ENCODE measurements at places on chromosomes 12 and 14. TPM values are rescaled to one million over a fixed set of nuclear protein-coding genes. Genes with fewer than 3 reads are reported as not detected.

- DNase-seq: peak; percentile 88
- no peaks in the 10 kb centered on the region for H3K27me3 ChIP-seq
- H3K36me3 ChIP-seq: no peaks in the 10 kb centered on the region
- H3K27ac ChIP-seq: peak overlapping the region; percentile 87
Measured at GRCh38 chr14:76918782-76919394, 92.7 kb downstream of the LRRC74A start.

Gene CLEC2A
- total RNA-seq: not detected

DNA sequence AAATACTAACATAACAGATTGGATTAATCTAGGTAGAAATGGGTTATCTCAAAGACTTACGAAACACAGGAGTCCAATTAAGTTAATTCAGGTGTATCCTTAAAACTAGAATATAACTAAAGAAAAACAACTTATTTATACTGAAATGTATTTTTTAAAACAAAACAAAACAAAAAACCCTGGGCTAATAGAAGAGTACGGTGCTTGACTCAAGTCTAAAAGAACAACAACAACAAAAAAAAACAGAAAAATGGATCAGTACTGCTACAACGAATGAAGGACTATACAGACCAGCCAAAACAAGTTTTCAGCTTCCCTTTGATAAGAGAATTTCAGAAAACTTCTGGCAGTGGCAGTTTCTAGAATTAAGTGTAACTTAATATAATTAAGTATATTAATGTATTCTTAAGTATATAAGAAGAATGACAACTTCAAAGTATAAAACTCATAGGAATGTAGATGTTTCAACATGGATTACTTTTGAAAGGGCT lies 120.1 kb upstream of the EGLN3 start:
- no peak overlapping the region for H3K4me3 ChIP-seq
- H3K4me1 ChIP-seq: peaks cover 19% of the 10 kb centered on the region
- no peaks in the 10 kb centered on the region for H3K27me3 ChIP-seq
- no peak for DNase-seq
- no peak overlapping the region for H3K27ac ChIP-seq

Gene SOX5
- total RNA-seq: 36.8 TPM

Gene GLIPR1L1
- total RNA-seq: not detected

DNA sequence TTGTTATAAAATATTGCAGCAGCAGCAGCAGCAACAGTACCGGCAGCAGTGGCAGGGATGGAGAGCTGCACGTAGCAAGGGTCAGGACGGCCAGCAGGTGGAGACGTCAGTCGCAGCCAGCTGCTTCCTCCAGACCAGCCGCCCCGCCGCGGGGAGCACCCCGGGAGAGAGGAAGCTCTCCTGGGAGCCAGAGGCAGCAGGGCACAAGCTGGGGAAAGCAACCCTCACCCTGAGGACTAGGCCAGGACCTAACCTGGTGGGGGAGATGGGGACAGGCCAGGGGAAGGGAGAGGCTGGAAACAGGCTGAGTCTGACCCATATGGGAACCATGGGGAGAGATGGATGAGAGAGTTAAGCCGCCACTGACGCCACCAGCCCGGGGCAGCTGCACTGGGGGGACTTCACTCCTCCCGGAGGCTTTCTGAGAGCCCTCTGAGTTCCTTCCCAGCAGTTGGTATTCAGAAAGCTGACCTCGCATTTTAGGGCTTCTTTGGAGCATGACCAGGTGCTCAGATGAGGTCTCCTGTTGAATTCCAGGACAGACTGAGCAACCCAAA lies 56.3 kb downstream of the SPTB start:
- no peaks in the 10 kb centered on the region for H3K4me1 ChIP-seq
- DNase-seq: peak; percentile 52
- H3K4me3 ChIP-seq: peak overlapping the region; percentile 52
- H3K27ac ChIP-seq: no peak overlapping the region

GRCh38 chr12:124705545-124706138 lies 138.2 kb upstream of the NCOR2 start:
- no peak for DNase-seq
- H3K4me3 ChIP-seq: no peak overlapping the region

DNA sequence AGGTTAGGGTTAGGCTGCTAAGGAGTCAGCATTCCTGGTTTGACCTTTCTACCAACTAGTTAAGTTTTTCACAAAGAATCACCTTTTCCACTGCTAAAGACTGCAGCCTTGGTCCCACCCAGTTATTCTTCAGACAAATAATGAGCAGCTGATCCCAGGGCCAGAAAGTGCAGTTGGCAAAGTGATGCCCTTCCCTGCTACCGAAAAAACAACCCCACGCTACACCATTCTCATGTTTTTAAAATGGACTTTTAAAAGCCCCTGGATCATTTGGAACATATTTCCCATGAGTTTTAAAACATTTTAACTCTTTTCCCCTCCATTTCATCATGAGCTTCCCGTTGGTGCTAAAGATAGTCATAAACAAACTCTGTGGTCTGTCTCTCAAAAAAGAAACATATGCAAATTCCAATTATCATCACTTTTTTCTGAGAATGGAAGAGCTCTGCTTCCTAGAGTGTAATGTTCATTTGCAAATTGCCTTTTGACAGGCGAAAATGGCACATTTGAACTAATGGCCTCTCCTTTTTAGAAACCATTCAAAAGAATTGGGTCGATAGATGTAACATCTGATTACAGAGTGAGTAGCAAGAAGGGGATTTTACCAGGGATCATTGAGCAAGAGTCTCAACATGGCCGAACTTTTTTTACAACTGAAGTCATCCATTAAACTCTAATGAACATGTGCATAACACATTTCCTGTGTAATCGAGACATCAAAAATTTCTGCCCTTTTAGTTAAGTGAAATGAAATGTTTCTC lies 129.3 kb upstream of the RAP1B start:
- H3K4me3 ChIP-seq: no peak overlapping the region
- no peaks in the 10 kb centered on the region for H3K36me3 ChIP-seq
- no peak overlapping the region for H3K27ac ChIP-seq
- no peaks in the 10 kb centered on the region for H3K27me3 ChIP-seq
- no peak for DNase-seq

GRCh38 chr14:57962325-57963035 lies 96.6 kb upstream of the SLC35F4 start:
- peak overlapping the region; percentile 67 for H3K27ac ChIP-seq
- H3K36me3 ChIP-seq: no peaks in the 10 kb centered on the region
- H3K4me1 ChIP-seq: peaks cover 13% of the 10 kb centered on the region
- no peaks in the 10 kb centered on the region for H3K27me3 ChIP-seq
- no peak for DNase-seq
- H3K4me3 ChIP-seq: peak overlapping the region; percentile 27

Gene FGD4
- 61.6 TPM for total RNA-seq

DNA sequence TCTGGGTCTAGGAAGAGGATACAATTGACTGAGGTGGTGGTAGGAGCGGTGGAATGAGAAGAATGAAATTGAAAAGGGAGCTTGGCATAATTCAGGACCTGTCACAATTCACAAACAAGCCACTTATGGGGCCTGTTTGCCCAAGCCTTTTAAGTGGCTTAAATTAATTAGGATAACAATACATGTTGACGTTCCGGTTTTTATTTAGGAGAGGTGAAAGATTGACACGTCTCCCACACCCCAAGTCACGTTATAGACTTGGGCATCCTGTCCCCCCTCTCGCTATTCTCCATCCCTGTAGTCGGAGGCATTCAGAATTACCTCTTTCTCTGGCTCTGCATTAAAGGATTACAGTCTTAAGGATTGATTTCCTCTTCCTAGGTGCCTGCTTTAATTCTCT lies 954 bp upstream of the CALCOCO1 start:
- H3K36me3 ChIP-seq: peaks cover 15% of the 10 kb centered on the region
- peak overlapping the region; percentile 80 for H3K27ac ChIP-seq
- H3K27me3 ChIP-seq: no peaks in the 10 kb centered on the region

GRCh38 chr14:97306133-97306759 lies 509.1 kb downstream of the VRK1 start:
- H3K27me3 ChIP-seq: no peaks in the 10 kb centered on the region
- DNase-seq: no peak
- H3K36me3 ChIP-seq: no peaks in the 10 kb centered on the region

Gene LPAR5
- 4.8 TPM for total RNA-seq

GRCh38 chr14:71489742-71490141 lies 442.5 kb upstream of the RGS6 start:
- no peak for DNase-seq
- H3K36me3 ChIP-seq: no peaks in the 10 kb centered on the region

DNA sequence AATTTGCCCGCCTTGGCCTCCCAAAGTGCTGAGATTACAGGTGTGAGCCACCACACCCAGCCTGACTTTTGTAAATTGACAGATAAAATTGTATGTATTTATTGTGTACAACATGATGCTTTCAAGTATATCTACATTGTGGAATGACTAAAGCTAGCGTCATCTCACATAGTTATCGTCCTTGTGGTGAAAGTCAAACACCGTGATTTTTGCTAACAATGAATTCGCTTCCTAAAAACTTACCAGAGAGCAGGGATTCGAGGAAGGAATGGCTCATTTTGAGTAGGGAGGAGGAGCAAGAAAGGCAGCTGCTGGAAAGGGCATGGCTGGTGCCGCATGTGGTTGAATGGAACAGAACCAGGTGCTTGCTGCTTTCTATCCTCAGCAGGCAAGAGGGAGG lies 85.4 kb downstream of the LGMN start:
- peaks cover 43% of the 10 kb centered on the region for H3K36me3 ChIP-seq
- no peak overlapping the region for H3K27ac ChIP-seq
- H3K4me1 ChIP-seq: peaks cover 5% of the 10 kb centered on the region
- no peak for DNase-seq
- no peaks in the 10 kb centered on the region for H3K27me3 ChIP-seq

DNA sequence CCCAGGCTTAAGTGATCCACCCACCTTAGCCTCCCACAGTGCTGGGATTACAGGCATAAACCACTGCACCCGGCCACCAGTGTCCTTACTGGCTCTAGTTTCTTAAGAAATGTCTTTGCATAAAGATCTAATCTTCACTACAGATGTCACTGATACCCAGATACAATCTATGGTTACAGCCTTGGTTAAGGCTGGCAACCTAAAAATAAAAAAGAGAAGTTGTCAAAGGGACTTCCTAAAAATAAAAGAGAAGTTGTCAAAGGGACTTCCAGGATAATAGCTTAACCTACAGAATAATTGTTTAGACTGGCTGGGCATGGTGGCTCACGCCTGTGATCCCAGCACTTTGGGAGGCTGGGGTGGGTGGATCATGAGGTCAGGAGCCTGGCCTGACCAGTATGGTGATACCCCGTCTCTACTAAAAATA lies 27.6 kb downstream of the ETFBKMT start:
- no peaks in the 10 kb centered on the region for H3K27me3 ChIP-seq
- H3K36me3 ChIP-seq: peaks cover 20% of the 10 kb centered on the region
- H3K27ac ChIP-seq: no peak overlapping the region
- no peak for DNase-seq

Gene OR11H7
- not detected for total RNA-seq

Gene SLCO1B1
- total RNA-seq: not detected

DNA sequence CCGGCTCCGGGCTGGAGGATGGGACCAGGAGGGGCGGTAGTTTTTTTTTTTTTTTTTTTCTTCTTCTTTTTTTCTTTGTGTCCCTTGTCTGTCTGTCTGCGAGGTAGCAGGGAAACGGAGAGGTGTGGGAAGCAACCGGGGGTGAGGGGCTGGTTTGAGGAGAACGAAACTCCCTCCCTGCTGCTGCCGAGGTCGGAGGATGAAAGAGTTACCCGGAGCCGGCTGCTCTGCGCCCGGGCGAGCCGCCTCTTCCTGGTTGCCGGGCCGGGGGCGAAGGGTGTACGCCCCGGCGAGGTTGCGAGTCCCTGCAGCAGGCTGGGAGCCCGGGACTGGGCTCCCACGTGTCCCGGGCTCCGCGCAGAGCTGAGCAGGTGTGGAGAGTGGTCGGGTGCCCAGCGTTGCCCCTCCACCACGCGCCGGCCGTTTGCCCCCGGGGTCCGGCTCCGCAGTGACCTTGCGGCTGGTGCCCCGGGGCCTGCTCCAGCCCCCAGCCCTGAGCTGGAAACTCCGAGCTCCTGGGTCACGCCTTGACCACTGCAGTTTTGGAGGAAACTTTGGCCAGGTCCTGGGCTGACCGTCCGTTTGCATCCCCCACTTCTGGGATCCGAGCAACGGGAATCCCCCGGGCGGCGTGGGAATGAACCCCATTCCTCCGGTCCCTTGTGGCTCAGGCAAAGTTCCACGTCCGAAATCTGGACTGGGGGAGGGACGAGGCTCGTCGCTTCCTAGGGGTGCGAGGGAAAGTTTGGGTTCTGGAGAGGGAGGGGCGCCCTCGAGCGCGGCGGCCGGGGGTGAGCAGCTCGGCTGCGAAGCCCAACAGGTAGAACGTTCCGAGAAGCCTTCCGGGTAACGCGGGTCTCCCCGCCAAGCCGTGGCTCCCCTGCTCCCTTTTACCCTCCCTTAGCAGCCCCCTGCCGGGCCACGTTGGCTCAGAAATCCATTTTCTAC lies 1.3 kb downstream of the CHST11 start:
- H3K27ac ChIP-seq: peak overlapping the region; percentile 85
- DNase-seq: no peak
- peaks cover 38% of the 10 kb centered on the region for H3K4me1 ChIP-seq
- H3K27me3 ChIP-seq: no peaks in the 10 kb centered on the region
- H3K4me3 ChIP-seq: peak overlapping the region; percentile 93

Gene OTX2
- total RNA-seq: not detected

DNA sequence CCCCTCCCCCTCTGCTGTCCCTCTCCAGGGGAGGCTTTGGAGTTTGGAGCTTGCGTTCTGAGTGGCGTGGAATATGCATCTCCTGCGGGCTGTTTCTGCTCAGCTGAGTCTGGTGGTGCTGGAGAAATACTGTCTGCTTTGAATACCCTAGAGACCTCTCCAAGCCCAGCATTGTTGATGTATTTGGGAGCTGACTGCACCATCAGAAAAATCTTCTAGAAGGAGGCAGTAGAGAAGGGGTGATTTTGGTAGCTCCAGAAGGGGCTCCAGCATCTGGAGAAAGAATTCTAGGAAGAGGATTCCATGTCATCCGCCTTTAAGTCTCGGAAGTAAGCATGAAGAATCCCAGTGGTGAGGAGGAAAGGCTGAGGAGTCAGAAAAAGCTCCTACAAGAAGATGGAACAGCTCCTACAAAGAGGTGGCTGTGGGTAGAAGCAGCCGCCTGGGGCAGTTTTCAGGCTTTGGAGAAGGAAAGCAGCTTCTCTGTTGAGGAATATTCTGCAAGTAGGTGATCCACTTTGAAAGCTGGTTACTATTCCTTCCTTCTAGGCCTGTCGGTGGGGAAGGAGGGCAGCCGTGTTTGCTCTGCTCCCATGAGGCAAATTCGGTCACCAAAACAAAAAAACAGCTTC lies 9.7 kb downstream of the MLXIP start:
- H3K4me3 ChIP-seq: no peak overlapping the region
- no peak for DNase-seq
- H3K4me1 ChIP-seq: peaks cover 26% of the 10 kb centered on the region

DNA sequence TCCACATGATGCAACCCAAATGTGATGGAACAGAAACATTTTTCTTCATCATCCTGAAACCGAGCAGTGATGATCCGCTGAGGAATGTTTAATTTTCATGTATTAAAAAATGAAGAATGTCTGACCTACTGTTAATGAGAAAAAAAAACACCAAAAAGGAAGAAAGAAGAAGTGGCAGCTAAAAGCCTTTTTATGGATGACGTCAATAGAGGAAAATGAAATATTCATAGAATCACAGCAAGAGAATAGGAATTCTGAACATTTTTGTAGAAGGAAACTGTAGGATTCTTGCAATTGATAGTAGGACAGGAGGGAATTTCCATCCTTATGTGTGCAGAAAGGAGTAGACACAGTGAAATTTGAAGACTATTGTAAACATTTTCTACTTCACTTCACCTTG lies 112.9 kb downstream of the PRKCH start:
- H3K4me3 ChIP-seq: no peak overlapping the region
- no peak overlapping the region for H3K27ac ChIP-seq
- H3K4me1 ChIP-seq: peaks cover under 1% of the 10 kb centered on the region

Gene TAS2R14
- total RNA-seq: 5.4 TPM

- peak overlapping the region; percentile 16 for H3K4me3 ChIP-seq
- H3K4me1 ChIP-seq: peaks cover 43% of the 10 kb centered on the region
- no peaks in the 10 kb centered on the region for H3K27me3 ChIP-seq
- H3K36me3 ChIP-seq: no peaks in the 10 kb centered on the region
- no peak for DNase-seq
Measured at GRCh38 chr12:21828136-21828775, 53.8 kb upstream of the KCNJ8 start.

Data from thoracic aorta (tissue), 2 donors.